Kidney epithelial cell (primary cell): ENCODE measurements at places on chromosomes 6 and 20.

DNA sequence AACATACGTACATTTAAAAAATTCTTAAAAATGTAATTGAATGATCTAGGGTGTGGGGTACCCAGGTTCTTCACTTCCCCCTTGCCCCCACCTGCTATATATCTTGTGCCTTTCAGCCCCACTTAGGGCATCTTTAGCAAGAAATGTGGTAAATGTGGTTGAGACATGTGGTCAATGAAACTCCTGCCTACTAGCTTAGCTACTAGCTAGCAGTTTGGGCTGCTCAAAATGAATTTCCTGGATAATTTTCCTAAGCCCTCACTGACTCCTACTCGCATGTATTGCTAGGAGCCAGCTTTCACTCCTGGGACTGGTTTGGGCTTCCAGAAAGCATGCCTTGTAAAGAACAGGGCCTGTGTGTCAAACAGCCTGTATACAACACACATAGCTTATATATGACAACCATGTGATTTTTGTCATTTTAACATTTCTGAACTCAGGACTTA, 257.3 kb downstream of the ATXN1 start:
- DNase-seq: no peak

DNA sequence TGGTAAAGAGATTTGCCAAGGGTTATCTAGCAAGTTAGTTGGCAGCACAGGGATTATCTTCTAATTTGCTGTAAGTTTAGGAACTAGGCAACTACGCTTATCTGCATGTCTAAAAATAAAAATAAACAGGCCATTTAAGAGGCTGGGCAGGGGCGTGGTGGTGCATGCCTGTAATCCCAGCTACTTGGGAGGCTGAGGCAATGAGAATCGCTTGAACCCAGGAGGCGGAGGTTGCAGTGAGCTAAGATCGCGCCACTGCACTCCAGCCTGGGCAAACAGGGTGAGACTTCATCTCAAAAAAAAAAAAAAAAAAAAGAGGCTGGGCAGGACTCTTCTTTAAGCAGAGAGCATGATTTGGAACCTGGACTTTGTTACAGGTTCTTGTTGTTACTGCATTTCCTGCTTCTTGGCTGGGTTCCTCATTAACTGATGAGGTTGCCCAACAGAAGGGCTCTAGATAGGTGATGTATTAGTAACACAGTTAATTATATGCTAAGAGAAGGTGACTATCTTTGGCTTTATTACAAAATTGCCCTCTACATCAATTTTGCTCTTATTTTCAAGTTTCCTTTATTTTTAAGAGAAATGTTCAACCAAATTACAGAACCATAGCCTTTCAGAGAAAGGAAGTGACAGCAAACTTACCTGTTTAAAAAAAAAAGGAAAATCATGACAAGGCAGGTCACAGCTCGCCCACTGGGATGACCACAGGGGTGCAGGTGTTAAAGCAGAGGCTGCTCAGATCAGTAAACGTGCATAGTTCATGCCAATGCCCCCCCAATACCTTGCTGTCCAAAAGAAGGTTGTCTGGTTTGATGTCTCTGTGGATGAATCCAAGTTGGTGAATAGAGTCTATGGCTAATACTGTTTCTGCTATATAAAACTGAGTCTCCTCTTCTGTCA, 32.5 kb downstream of the STK38 start:
- peak; percentile 21 for DNase-seq

DNA sequence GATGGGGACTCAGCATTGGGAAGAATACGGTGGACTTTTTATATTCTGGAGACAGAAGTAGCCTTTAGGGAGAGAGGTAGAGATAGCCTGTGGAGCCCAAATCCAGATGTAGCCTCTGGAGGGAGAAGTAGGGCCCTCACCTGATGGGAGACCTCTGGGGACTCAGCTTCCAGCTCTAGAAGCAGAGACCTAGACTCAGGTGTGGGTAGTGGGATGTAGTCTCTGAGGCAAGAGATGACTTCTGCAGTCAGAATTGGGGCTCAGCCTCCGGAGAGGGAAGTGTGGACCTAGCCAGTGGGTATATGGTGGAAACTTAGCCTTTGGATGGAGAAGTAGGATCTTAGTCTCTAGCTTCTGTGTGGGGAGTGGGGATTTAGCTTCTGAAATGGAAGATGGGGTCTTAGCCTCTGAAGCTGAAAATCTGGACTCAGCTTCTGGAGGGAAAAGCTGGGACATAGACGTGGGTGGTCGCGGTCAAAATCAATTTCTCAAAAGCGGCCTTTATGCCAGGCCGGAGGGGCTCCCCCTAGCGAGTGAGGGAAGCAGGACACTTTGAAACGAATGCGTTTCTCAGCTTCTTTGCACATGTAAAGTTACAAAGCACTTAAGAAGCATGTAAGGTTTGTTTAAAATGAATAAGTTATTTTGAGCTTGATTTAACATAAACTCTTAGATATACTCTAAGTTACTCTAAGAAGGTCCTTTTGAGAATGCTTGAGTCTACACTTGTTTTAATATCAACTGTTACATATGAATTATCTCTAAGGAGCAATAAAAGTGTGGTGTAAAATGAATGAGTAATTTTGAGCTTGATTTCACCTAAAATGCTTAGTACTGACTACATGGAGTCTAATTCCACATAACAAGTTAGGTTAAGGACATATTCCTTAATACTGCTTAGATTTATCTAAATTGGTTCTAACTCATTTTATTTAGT, 12.9 kb upstream of the ZNF343 start:
- no peak for DNase-seq

DNA sequence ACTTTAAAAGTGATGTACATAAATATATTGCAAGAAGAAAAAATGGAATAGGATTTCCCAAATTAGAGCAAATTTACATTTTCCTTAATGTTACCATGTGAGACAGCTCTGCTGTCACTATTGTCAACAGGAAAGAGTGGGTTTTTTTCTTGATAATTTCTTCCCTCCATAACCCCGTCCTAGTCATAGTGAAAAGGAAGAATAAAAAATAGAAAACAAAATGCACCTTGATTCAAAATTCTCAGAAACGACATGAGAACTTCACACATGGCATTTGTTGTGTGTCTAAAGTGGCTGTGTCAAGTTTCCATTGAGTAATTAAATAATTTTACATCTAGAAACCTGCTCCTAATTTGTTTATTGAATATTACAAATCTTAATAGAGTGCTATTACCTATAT, 945.2 kb upstream of the SLC35B3 start:
- DNase-seq: no peak

DNA sequence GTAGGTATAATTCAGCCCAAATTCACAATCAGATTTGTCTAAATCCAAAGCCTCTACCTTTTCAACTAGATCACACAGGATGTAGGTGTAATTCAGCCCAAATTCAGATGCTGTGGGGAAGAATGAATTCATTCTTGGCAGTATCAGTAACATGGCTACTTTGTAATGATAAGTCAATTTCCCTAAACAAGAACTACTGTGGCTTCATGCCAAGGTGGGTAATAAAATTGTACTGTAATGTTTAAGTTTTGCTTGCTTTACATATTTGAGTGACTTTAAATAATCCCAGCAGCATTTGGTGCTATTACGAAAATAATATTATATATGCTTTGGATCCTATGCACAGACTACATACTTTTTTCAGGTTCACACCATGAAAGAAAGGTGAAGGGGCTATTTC, 239.1 kb downstream of the HDGFL1 start:
- no peak for DNase-seq

DNA sequence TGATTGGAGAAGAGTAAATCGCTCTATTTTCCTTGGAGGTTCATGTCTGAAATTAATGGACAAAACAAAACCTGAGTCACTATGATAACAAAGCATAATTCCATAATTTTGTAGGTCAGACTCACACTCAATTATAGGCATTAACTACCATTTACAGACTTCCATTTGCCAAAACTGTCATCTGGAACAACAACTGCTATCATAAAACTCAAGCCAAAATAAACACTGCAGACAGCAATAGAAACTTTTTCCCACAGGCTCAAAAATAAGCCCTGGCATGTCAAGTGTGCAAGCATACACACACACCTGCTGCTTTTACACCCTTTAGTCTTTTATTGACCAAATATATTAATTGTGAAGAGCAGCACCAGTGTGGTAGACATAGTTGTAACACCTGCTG, 7.1 kb downstream of the MRPS10 start:
- no peak for DNase-seq

- no peak for DNase-seq
Observed at GRCh38 chr6:108716801-108717791, 131.1 kb upstream of the ARMC2 start.

GRCh38 chr6:1605004-1605892, 4.5 kb upstream of the FOXC1 start:
- no peak for DNase-seq

GRCh38 chr6:23031986-23032385, 462.6 kb downstream of the HDGFL1 start:
- no peak for DNase-seq

DNA sequence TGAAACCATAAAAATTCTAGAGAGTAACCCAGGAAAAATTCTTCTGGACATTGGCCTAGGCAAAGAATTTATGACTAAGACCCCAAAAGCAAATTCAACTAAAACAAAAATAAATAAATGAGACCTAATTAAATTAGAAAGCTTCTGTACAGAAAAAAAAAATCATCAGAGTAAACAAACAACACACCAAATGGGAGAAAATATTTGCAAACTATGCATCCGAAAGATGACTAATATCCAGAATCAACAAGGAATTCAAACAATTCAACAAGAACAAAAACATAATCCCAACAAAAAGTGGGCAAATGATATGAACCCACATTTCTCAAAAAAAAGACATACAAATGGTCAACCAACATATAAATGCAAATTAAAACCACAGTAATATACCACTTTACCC, 242.6 kb upstream of the CDYL start:
- no peak for DNase-seq

DNA sequence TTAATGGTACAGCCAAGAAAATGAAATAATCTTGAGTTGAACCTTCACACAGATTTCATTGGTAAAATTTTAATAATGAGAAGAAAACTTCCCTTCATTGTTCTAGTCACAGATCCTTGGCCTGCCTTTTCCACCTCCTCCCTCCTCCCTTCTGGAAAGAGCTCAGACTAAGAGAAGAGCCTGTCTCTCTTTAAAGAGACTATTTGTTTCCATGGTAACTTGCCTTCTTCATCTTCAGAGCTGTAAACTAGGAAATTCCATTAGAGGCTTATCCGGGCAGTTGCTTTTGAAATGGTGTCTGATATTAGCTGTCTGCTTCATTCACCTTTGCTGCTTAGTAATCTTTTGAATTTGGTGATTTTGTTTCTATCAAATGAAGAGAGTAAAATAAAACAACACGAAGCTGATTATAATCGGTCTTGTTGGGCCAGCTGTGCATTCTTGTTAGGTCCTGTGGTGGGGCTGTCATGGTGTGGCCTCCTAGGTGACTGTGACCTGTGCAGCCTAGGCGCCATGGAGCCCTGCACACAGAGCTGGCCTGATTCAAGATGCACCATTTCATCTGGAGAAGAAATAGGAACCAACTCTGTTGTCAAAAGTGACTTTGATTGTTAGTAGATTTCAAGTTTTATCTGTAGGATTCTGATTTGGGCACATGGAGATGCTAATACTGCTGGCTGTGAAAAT, 96.7 kb downstream of the MAP3K7 start:
- no peak for DNase-seq

- no peak for DNase-seq
Observed at GRCh38 chr6:125163811-125164210, 10.2 kb downstream of the TPD52L1 start.

DNA sequence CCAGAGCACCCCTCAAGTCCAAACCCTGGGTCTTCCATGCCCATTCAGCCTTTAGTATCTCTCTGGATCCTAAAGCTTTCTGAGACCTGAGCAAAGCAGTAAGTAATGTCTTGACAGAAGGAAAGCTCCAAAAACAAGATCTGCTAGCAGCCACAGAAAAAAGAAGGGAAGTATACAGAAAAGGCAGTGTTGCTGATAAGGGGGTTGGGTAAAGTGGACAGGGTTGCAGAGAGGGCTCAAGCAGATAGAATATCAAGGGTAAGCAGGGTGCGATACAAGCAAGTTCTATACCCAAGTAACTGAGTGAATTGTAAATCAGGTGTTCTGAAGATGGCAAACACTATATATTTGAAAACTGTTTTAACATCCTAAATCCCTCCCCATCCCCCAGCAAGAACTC, 113.4 kb upstream of the CARMIL1 start:
- no peak for DNase-seq

DNA sequence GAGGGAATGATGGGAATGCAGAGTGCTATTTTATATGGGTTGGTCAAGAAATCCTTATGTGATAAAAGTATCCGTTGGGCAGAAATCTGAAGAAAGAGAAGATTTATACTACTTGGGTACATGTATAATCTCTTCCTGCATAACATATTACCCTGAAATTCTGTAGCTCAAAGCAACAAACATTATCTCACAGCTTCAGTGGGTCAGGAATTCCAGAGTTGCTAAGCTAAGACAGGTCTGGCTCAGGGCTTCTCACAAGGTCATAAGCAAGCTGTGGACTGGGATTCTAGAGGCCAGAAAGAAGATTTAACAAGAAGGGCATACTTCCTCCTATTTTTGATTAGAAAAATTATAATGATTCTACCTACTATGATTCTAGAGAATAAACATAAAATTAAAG, 172.5 kb upstream of the THEMIS start:
- DNase-seq: no peak

DNA sequence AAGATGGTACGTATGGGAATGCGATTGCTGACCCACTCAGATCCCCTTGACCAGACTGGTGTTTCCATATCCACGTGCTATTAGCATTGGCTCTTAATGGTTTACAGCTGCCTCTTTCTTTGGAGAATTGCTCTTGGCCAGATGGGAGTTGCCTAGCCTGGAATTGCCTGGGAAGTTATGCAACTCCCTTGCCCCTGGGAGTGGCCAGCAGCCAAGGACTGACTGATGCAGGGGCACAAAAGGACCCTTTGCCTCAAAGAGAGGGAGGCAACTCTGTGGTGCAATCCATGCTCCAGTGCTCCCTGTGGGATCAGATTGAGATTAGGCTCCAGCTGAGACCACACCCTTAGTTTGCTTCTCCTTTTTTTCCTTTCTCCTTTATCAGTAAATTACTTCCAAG, 203.5 kb upstream of the JAG1 start:
- DNase-seq: no peak

GRCh38 chr20:57392512-57393271, 1.5 kb downstream of the RBM38 start:
- DNase-seq: no peak

- DNase-seq: no peak
Observed at GRCh38 chr20:34522969-34523871, 7.0 kb downstream of the DYNLRB1 start.
